ENCODE measurements at places on chromosomes 16 and 17. TPM values are rescaled to one million over a fixed set of nuclear protein-coding genes. Genes with fewer than 3 reads are reported as not detected.

- DNase-seq, result no peak
These were observed 122.6 kb downstream of the PITPNC1 start for GRCh38 chr17:67499685-67500084.

GPR142 gene
- not detected for total RNA-seq

DNA sequence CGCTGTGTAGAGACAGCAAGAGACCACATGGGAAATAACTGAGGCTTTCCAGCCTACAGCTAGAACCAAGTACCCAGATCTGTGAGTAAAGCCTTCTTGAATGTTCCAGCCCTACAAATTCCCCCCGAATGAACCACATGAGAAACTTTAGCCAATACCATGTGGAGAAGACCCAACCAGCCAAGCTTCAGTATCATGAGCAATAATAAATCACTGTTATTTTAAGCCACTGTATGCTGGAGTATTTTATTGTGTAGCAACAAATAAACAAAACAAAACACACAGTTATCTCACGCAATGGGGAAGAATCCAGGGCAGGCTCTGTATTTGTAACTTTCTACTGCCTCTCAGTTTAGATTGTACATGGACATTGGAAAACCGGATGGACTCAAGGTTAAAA, 426.2 kb downstream of the CDH11 start:
- DNase-seq, result no peak

GRCh38 chr17:31802502-31802901, 56.5 kb downstream of the COPRS start:
- no peak for DNase-seq

GRCh38 chr16:4667203-4667963, 26.0 kb upstream of the NUDT16L1 start:
- DNase-seq, result no peak

- no peak for DNase-seq
These were observed 64.2 kb upstream of the METRNL start for GRCh38 chr17:83014940-83015910.

- no peak for DNase-seq
These were observed 202.5 kb upstream of the MON1B start for GRCh38 chr16:76988526-76988925.

DNA sequence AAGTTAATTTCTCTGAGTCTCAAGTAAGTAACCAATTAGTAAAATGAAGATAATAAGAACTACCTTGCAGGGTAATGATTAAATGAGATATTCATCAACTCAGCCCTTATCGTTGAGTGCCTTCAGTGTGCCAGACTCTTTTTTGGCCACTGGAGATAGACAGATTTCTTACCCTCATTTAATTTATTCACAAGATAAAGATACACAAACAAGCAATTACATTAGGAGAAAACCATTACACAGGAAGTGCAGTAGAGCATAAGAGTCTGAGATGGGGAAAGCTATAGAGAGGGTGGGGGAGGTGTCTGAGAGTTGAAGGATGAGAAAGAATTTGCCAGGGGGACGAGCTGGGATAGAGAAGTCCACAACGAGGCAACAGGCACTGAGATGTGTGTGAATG, 72.5 kb upstream of the BCAR1 start:
- no peak for DNase-seq

DNA sequence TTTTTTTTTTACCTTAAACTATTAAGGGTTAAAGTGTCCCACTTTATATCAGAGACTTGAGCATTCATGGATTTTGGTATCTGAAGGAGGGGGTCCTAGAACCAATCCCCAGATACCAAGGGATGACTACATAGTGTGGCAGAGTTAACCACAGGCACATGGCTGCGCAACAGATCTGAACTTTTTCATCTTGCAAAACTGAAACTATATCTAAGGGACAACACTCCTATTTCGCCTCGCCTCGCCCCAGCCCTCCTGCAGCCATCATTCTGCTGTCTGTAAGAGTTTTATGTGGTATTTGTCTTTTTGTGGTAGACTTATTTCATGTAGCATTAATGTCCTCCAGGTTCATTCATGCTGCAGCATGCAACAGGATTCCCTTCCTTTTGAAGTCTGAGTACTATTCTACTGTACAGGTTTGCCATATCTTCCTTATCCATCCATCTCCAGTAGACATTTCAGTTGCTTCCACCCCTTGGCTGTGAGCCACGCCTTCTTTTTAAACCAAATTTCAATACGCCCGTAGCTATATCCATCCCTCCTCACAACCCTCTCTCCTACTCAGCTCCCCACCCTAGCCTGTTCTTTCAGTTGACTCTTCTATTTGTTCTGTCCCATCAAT, 53.2 kb downstream of the AMFR start:
- no peak for DNase-seq

- no peak for DNase-seq
These were observed 36.2 kb downstream of the MPHOSPH6 start for GRCh38 chr16:82133798-82134197.

PDE6G gene
- total RNA-seq, result 1.0 TPM

DNA sequence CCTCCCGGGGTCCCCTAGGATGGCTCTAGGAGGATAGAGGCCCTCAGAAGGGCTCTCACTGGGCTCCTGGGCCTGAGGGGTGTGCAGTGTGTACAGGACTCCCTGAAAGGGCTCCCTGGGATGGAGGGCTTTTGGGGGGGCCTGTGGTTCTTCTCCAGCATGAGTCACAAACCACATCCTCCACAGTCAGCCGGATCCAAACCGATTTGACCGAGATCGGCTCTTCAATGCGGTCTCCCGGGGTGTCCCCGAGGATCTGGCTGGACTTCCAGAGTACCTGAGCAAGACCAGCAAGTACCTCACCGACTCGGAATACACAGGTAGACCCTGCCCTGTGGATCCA, 4.5 kb downstream of the TRPV2 start:
- no peak for DNase-seq

SMARCE1 gene
- total RNA-seq, result 80.2 TPM

DNA sequence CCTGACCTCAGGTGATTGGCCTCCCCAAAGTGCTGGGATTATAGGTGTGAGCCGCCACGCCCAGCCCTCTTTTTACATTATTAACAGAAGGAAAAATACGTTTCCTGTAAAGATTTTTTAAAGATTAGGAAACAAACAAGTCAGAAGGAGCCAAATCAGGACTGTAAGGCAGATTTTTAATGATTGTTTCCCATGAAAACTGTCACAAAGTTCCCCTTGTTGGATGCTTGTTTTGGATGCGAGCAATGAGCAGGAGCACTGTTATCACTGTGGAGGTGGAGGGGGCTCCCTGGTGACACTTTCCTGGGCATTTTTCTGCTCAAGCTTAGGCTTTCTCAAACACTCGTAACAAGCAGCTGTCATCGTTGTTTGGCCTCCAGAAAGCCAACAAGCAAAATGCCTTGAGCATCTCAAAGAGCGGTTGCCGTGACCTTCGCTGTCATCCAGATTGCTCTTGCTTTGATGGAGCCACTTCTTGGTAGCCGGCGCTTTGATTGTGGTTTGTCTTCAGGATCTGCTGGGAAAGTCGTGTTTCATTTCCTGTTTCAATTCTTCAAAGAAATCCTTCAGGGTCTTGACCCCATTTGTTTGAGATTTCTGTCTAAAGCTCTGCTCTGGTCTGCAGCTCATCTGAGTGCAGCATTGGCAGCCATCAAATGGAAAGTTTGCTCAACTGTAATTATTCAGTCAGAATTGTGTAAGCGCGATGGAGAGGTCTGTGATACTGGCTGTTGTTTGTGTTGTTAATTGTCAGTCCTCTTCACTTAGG, 128.7 kb downstream of the RPTOR start:
- DNase-seq, result no peak

DNA sequence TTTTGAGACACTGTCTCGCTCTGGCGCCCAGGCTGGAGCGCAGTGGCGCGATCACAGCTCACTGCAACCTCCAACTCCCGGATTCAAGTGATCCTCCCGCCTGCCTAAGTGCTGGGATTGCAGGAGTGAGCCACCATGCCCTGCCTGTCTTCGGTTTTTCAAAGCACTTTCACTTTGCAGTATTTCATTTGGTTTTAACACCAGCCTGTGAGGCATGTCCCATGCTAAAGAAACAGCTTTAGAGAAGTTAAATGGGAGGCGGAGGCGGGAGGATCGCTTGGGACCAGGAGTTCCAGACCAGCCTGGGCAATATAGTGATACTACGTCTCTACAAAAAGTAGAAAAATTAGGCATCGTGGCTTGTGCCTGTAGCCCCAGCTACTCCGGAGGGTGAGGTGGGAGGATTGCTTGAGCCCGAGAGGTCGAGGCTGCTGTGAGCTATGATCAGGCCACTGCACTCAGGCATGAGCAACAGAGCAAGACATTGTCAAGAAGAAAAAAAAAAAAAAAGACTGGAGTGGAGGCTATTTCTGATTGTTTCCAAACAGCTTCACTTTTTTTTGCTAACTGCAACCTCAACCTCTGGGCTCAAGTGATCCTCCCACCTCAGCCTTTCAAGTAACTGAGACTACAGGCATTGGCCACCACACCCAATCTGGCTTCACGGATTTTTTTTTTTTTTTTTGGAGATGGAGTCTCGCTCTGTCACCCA, 1.3 kb downstream of the METTL23 start:
- no peak for DNase-seq

- DNase-seq, result no peak
These were observed 51.2 kb upstream of the MTMR4 start for GRCh38 chr17:58565389-58566311.

DNA sequence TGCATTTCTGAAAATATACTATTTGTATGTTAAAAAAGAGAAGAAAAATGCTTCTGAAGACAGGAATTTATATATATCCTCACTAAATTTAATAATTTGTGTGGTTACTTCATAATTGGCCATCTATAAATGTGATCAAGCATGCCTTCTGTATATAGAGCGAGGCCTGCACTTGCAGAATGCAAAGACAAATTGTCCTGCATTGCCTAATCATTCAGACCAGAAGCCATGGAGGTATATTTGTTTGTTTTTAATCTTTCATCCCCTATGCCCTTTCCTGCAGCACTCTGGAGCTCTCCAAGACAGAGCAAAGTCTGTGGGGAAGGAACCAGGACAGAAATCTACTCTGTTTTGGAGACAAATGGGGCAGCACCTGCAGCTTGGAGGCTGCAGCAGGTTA, 23.8 kb upstream of the DDX52 start:
- DNase-seq, result no peak

RUNDC3A gene
- 0.32 TPM for total RNA-seq

NPB gene
- total RNA-seq, result 0.55 TPM

DNA sequence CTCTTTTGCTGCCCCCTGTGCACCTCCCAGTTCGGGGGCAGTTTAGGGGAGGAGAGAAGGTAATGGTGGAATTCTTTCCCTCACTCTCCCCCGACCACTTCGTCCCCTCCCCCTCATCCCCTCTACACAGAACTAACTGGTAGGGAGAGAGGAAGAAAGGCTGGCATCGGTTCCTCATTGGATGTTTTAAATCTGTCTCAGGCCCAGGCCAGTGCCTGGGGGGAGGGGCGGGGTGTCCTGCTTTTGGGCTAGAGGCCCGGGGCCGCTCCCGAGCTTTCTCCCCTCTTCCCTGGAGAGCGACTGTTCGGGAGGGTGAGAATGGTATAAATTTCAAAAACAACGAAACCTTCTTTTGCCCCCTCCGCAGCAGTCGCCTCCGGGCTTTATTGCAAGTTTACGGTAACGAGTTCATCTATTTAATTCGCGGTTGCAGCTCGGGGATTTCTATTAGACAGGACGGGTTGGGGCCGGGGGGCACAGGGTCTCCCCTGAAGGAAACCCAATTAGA, at the start of gene PRAC2:
Gene PRAC2 (plus strand): TSS at position 271 of the 508 bp plus-strand sequence. CDS start 1,226 bp downstream, outside the sequence.
- no peak for DNase-seq

- DNase-seq, result no peak
These were observed 34.0 kb downstream of the CA10 start for GRCh38 chr17:52124561-52124960.

GRCh38 chr16:3674513-3675295, 20.2 kb downstream of the DNASE1 start:
- DNase-seq, result no peak

KCNJ18 gene
- not detected for total RNA-seq

DNA sequence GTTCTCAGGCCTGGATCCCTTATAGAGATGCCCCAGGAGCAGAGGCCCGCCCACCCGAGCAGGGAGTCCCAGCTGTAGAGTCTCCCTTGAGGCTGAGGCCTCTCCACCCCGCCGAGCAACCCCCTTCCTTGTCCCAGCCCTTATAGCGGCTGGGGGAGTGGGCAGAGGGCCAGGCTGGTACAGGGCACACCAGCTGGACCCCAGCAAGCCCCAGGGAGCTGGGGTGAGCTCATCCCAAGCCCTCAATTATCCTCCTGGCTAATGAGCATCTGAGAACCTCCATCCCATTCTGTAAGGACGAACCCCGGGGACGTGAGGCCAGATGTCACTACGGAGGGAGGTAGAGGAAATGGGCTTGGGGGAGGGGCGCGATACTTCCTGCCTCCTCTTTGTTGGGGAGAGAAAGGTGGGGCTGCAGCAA, 3.2 kb upstream of the SNN start:
- DNase-seq, result no peak

DNA sequence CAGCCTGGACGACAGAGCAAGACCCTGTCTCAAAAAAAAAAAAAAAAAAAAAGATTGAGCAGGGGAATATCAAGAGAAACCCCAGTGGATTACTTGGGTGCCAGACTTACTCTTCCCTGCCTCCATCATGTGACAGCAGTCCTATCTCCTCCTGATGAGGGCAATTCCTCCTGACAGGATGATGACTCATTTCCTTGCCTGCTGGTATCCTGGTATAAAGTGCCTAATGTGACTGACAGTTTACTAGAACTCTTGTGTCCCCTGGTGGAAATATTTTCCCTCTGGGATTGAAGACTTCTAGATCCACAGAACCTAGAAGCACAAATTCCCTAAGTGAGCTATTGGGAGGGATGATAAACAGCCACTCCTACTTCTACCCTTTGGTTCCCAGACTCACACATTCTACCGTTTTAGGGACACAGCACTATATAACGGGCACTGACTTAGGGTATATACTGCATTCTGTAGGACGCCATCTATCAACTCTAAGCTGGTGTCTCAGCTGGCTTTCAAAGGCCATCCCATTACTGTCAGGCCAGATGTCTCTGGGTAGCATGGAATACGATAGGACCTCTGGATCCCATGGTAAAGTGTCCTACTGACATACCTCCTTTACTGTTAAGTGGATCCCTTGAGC, 114.6 kb upstream of the MED13 start:
- no peak for DNase-seq

DNA sequence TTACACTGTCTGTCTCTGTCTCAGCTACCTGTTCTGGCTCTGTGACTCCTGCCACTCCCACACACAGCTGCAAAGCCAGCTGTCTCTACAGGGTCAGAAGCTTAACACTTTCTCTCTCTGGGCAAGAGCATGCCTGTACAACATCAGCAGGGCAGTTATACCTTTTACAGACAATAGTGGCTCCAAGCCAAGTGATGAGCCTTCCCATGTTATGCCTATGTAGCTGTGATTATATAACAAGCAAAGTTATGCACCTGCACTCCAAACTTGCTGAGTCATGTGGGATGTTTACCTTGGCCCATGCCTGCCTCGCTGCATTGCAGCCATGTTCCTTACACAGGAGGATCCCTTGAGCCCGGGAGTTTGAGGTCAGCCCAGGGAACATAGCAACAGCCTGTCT, 31.8 kb upstream of the APPBP2 start:
- DNase-seq, result no peak

All from upper lobe of right lung (tissue), 1 donor.